ENCODE measurements at places on chromosomes 4 and X.

DNA sequence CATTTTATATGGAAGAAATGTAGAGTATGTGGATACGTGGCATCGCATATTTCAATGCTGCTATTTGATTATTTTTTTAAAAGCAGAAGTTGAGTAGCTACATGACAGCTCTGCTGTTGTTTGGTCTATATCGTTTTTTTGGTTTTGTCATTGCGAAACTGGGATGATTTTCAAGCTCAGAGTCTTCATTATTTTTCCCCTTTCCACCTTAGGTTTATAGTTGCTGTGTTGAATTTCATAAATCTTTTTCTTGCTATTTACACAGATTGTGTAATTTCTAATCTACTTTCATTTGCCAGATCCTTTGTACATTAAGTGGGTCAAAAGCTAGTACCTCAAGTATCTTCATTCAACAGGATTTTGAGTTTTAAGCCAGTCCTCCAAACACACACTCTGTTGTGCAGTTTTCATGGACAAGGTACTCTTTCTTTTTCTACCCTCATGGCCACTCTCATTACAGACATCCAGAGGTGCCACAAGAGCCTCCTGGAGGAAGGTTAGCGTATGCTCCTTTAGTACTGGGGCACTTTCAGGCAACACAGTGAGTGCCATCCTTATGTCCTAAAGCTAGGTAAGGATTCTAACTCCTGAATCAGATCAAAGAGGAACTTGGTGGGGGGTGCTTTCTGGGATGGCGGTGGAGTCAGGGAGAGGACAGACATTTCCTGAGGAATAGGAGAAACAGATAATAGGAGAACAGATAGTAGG is 123.2 kb downstream of the FHIP1A start:
- H3K4me3 ChIP-seq, result no peak overlapping the region
- no peaks in the 10 kb centered on the region for H3K36me3 ChIP-seq
- H3K4me1 ChIP-seq, result no peaks in the 10 kb centered on the region
- no peak overlapping the region for H3K27ac ChIP-seq
- H3K27me3 ChIP-seq, result no peaks in the 10 kb centered on the region

DNA sequence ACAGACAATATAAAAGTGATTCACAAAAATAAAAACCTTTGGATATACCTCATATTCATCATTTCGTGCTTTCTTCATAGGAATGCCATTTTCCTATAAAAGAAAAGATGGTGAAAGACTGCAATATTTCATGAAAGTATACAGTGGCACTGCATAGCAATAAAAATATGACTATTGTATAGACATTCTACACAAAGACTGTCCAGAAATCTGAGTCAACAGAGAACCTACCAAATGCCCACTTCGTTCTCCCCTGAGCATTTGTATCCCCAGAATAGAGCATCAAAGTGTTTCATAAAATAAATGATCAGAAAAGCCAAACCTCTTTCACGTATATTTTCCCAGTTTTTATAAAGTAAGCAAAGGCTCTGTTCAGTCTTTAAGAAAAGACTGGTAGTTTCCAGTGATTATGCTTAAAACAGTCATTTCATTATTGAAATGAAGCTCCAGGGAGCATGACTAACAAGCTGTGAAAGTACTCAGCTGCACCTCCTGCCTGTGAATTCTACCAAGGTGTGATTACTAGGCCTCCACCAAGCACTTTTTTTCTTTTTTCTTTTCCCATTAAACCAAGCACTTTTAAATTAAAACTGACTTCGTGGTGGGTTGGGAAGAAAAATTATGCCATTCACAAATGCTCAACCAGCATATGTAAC is 20.2 kb downstream of the PPA2 start:
- no peaks in the 10 kb centered on the region for H3K27me3 ChIP-seq
- H3K4me1 ChIP-seq, result no peaks in the 10 kb centered on the region
- H3K36me3 ChIP-seq, result no peaks in the 10 kb centered on the region

- no peaks in the 10 kb centered on the region for H3K27me3 ChIP-seq
- no peak overlapping the region for H3K27ac ChIP-seq
- no peak for DNase-seq
Observed at GRCh38 chr4:42523066-42523718, 125.9 kb downstream of the SHISA3 start.

- H3K4me1 ChIP-seq, result no peaks in the 10 kb centered on the region
- H3K36me3 ChIP-seq, result peaks cover 3% of the 10 kb centered on the region
- H3K4me3 ChIP-seq, result no peak overlapping the region
- H3K27ac ChIP-seq, result no peak overlapping the region
Observed at GRCh38 chrX:129593137-129593536, 53.1 kb downstream of the OCRL start.

DNA sequence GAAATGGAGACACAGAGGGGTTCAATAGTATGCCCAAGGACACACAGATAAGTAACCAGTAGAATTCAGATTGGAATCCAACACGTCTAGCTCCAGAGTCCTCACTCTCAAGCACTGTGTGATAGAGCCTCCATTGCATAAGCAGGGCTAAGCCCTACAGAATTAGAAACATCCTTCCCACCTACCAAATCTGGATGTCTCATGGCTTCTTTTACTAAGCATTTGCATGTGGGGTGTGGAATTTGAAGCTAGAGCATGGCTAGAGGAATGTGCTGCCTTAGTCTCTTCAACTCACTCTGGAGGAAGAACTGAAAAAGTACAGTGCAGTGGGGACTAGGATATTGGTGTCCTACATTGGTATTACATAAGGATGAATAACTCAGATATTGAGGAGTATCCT is 119.4 kb downstream of the MFAP3L start:
- no peak for DNase-seq
- H3K36me3 ChIP-seq, result no peaks in the 10 kb centered on the region
- no peaks in the 10 kb centered on the region for H3K4me1 ChIP-seq
- no peaks in the 10 kb centered on the region for H3K27me3 ChIP-seq
- H3K4me3 ChIP-seq, result no peak overlapping the region

GRCh38 chr4:125750828-125751466 is 436.2 kb downstream of the FAT4 start:
- H3K27ac ChIP-seq, result no peak overlapping the region
- no peaks in the 10 kb centered on the region for H3K27me3 ChIP-seq
- H3K4me1 ChIP-seq, result no peaks in the 10 kb centered on the region
- DNase-seq, result peak; percentile 48
- no peaks in the 10 kb centered on the region for H3K36me3 ChIP-seq

- peak overlapping the region; percentile 73 for H3K4me3 ChIP-seq
- peaks cover 13% of the 10 kb centered on the region for H3K36me3 ChIP-seq
Observed at GRCh38 chr4:70838204-70838603, 1.5 kb downstream of the GRSF1 start.

DNA sequence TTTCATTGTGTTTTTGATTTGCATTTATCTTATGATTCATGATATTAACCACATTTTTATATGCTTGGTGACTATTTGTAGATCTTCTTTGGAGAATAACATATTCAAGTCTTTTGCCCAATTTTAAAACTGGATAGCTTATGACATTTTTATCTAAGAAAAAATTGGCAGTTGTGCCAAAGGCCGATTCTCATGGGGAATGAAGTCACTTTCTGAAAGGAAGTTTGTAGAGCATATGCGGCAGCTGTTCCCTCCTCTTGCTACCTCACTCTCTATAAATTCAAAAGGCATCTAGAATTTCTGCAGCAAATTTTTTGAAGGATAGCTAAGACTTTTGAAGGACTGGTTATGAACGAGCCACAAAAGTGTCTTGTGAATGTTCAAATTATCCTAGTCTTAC is 2353.5 kb downstream of the ARAP2 start:
- no peak overlapping the region for H3K4me3 ChIP-seq
- no peaks in the 10 kb centered on the region for H3K27me3 ChIP-seq
- H3K4me1 ChIP-seq, result no peaks in the 10 kb centered on the region
- no peaks in the 10 kb centered on the region for H3K36me3 ChIP-seq
- no peak for DNase-seq

DNA sequence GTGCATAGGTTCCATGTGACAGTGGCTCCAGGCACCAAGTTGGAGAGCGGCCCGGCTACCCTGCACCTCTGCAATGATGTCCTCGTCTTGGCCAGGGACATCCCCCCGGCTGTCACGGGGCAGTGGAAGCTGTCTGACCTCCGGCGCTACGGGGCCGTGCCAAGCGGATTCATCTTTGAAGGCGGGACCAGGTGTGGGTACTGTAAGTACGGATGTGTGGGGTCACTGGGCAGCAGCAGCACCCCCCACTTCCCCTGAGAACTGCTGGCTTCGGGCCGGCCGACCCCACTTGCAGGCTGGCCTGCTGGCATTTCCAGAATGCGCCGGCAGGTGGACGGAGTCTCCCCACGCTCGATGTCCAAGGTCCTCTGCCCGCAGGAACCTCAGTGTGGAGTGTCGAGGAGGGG is 13.2 kb downstream of the DOK7 start:
- no peak overlapping the region for H3K4me3 ChIP-seq
- peaks cover 42% of the 10 kb centered on the region for H3K4me1 ChIP-seq
- H3K27me3 ChIP-seq, result peaks cover 2% of the 10 kb centered on the region
- H3K36me3 ChIP-seq, result peaks cover 10% of the 10 kb centered on the region
- no peak for DNase-seq
- H3K27ac ChIP-seq, result no peak overlapping the region

DNA sequence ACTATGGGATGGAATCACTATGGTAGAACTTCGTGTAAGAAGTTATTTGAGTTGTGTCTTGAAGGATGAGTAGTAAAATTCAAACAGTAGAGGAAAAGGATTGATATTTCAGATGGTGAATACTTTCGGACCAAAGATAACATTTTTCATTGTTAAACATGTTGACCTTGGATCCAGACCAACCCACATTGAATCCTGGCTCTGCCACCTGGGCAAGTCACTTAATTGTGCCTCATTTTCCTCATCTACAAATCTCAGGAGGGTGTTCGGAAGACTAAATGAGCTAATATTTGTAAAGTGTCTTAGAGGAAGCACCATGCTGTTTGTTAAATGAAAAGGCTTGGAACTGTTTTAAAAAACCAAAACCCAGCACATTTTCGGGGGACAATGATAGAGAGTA is 1.4 kb upstream of the AIFM1 start:
- no peak overlapping the region for H3K27ac ChIP-seq
- DNase-seq, result no peak
- no peaks in the 10 kb centered on the region for H3K4me1 ChIP-seq
- H3K36me3 ChIP-seq, result no peaks in the 10 kb centered on the region
- peak overlapping the region; percentile 75 for H3K4me3 ChIP-seq

GRCh38 chrX:17039826-17040225 is 93.4 kb downstream of the REPS2 start:
- H3K4me3 ChIP-seq, result no peak overlapping the region
- peaks cover 27% of the 10 kb centered on the region for H3K27me3 ChIP-seq
- no peak for DNase-seq

- no peak overlapping the region for H3K4me3 ChIP-seq
- H3K27me3 ChIP-seq, result no peaks in the 10 kb centered on the region
- no peak overlapping the region for H3K27ac ChIP-seq
- no peak for DNase-seq
- no peaks in the 10 kb centered on the region for H3K36me3 ChIP-seq
Observed at GRCh38 chr4:173805884-173806283, 275.9 kb upstream of the HAND2 start.

DNA sequence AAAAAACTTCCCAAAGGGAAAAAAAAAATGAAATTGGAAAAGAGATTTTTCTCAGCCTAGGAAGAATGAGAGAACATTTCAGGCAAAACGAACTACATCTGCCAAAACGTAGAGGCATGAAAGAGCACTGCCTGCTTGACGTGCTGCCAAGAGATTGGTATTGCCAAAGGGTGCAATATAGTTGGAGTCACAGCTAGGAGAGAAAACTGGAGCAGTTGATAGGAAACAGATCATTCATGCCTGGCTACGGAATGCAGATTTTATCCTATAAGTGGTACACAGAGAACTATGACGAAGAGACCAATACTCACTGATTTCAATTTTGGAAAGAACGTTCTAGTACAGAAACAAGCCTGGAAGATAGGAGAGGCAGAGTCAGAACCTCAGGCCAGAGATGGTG is 68.4 kb upstream of the IQCM start:
- H3K4me3 ChIP-seq, result no peak overlapping the region
- no peak overlapping the region for H3K27ac ChIP-seq
- no peak for DNase-seq
- H3K36me3 ChIP-seq, result no peaks in the 10 kb centered on the region

DNA sequence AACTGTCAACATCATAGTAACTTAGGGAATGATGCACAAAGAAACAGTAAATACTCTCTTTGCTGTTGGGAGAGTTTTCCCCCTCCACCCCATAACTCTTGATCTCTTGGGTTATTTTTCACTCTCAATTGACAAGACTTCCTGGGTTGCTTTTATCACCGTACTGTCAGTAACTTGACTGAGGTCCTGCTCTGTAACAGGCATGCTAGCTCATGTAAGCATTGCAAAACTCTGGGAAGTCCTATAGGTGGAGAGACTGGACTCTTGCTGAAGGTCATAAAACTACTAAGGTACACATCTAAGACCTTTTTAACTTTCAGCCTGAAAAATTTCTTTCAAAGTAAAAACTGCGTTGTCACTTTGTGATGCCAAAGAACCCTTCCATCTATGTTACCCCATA is 10.9 kb downstream of the SHROOM3 start:
- H3K27ac ChIP-seq, result peak overlapping the region; percentile 85
- no peak overlapping the region for H3K4me3 ChIP-seq
- no peaks in the 10 kb centered on the region for H3K36me3 ChIP-seq
- no peak for DNase-seq

- DNase-seq, result no peak
- peaks cover 12% of the 10 kb centered on the region for H3K4me1 ChIP-seq
- no peak overlapping the region for H3K27ac ChIP-seq
- H3K27me3 ChIP-seq, result peaks cover 29% of the 10 kb centered on the region
Observed at GRCh38 chr4:184824776-184825084, 1.0 kb downstream of the ACSL1 start.

DNA sequence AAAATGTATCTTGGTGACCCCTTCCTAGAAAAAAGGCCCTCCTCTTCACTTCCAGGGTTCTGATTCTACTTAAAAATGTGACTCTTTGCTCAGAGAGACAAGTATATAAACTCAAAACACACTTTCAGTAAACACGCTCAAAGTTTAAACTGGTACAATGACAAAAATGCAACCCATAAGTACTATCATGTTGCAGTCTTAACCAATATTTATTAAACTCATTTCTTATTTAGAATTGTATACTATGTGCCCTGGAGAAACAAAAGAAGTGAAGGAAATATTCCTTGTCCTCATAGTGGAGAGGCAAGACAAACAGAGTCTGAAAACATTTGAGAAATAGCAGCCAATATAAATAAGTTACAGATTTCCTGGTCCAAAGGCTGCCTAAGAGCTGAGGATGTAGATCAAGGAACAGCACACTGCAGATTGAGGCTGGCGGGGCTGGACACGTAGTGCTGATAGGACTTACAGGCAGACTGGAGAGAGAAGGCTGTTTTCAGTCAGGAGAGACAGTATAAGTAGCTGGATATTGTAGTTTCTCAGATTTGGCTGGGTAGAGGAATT is 39.1 kb upstream of the ANXA3 start:
- DNase-seq, result no peak
- peak overlapping the region; percentile 19 for H3K27ac ChIP-seq
- H3K27me3 ChIP-seq, result no peaks in the 10 kb centered on the region
- H3K4me3 ChIP-seq, result no peak overlapping the region
- H3K4me1 ChIP-seq, result no peaks in the 10 kb centered on the region

GRCh38 chr4:14196131-14196530 is 568.6 kb upstream of the BOD1L1 start:
- no peak overlapping the region for H3K4me3 ChIP-seq
- H3K27me3 ChIP-seq, result no peaks in the 10 kb centered on the region
- H3K4me1 ChIP-seq, result no peaks in the 10 kb centered on the region
- DNase-seq, result no peak
- no peaks in the 10 kb centered on the region for H3K36me3 ChIP-seq

Measured in spinal cord (tissue), 10 donors.